T-helper 9 cell (primary cell): ENCODE measurements at places on chromosomes 4 and X.

DNA sequence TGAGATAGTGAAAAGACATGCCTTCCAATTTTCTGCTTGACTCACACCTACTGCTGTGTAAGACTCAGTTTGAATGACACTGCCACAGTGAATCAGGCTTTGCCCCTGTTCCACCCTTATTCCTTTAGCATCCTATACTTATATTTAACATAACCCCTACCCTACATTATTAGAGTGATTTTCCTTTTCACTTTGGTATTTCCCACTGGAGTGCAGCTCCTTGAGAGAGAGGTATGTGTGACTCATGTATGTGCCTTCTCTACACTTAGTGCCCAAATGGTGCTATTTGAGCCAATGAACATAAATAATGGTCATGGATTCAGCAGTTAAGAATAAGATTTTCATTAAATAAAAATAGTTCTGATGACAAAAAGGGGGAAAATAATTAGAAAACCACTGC lies 69.5 kb downstream of the RRAGB start:
- DNase-seq, result no peak

- DNase-seq, result no peak
Measured at GRCh38 chr4:23068287-23068686, 375.6 kb downstream of the GBA3 start.

- no peak for DNase-seq
Measured at GRCh38 chrX:111411983-111412382, at the start of gene DCX. Gene DCX, minus strand, starts transcription at chrX:111412192. Its CDS starts 1,794 bp downstream, at chrX:111410398.

GRCh38 chrX:84487365-84488353 lies 14.6 kb downstream of the HDX start:
- DNase-seq, result no peak

DNA sequence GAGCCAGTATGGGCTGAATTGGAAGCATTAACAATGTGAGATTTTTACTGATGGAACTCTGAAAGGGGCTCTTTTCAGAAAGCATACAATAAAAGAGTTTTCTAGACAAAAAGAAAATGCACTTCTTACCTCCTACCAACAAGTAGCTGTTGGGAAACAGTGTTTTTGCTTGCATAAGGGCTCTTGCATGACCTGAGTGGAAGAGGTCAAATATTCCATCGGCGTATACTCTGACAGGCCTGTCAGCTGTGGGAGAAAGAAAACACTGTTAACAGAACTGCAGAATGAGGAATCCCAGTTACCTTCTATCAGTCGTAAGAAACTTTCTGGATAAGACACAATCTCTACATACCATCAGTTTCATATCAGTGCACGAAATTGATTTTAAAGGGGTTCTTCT lies 39.5 kb downstream of the PCYT1B start:
- no peak for DNase-seq

- no peak for DNase-seq
Measured at GRCh38 chr4:20347531-20347930, 95.8 kb downstream of the SLIT2 start.

GRCh38 chr4:5976431-5976830 lies 41.8 kb downstream of the C4orf50 start:
- no peak for DNase-seq

DNA sequence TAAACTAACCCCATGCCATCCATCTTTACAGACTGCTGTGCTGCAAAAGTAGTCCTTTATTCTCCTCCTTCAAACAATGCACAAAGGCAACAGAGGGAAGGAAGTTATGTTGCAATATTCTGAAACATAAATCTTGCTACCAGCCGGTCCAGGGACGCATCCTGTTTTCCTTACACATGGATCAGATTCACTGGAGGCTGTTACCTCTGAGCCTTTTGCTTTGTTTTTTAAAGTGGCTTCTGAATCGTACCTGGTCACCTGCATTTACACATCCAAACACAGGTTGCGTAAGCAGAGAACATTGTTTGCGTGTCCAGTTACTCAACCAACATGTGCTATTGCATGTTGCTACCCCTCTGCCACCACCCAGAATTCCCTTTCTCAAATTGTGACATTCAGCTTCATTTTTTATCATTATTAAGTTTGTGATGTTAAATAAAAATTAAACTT lies 8.8 kb downstream of the PPARGC1A start:
- DNase-seq, result no peak

- DNase-seq, result no peak
Measured at GRCh38 chr4:107098401-107098800, 62.3 kb upstream of the DKK2 start.

GRCh38 chr4:25694466-25694865 lies 38.8 kb downstream of the SLC34A2 start:
- DNase-seq, result no peak

- no peak for DNase-seq
Measured at GRCh38 chrX:77450996-77451395, 3.8 kb downstream of the FGF16 start.

GRCh38 chr4:2368746-2369437 lies 49.6 kb downstream of the ZFYVE28 start:
- DNase-seq, result no peak

DNA sequence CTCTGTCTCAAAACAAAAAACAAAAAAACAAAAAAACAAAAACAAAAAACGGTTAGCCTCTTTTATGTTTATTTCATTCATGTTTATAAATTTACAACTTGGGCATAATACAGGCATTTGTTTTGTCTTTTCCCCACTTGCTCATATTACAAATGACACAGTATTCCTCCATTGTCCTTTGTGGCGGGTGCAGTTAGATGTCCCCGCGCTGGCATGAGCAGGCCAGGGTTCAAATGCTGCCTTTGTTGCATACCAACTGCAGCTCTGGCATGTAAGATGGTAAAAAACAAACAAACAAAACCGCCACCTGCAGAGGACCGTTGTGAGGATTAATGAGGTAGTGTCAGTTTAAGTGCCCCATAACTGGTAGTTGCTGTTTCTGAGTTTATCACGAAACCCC lies 16.1 kb upstream of the HPF1 start:
- no peak for DNase-seq

GRCh38 chr4:136644279-136644678 lies 888.0 kb downstream of the PCDH18 start:
- DNase-seq, result no peak

DNA sequence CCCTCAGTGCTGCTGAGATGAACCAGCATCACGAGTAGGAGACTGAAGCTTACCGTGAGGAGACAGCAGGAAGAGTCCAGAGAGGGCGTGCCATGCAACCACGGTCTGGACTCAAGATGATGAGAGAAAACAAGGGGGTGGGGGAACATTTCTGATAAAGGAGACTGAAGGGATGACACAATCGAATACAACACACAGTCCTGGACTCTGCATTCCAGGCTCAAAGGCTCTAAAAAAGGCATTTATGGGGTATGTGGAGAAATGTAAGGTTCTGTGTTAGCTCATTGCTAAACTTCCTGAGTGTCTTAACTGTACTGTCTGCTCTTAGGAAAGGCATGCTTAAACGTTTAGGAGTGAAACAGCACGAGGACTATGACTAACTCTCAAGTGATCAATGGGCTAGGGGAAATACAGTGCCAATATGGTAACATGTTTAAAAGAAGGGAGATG lies 20.6 kb upstream of the IRAK1 start:
- DNase-seq, result no peak

GRCh38 chr4:6617246-6617645 lies 23.2 kb upstream of the MRFAP1 start:
- no peak for DNase-seq

DNA sequence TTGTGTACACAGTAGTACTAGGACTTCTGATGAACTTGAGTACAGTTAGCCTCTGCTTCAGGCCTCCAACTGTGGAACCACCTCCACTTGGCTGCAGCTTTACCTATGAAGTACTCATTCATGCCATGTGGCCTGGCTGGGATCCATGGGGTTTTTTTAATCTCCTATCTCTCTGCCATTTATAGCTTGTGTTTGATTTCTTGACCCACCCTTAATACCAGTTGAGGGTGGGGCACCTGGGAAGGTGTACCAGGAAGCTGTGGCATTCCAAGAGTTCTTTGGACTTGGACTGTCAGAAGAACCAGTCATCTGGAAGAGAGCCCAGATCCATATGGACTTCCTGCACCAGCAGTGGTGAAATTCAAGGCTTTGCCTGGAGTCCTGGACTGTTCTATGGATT lies 230.1 kb downstream of the SHROOM3 start:
- no peak for DNase-seq

DNA sequence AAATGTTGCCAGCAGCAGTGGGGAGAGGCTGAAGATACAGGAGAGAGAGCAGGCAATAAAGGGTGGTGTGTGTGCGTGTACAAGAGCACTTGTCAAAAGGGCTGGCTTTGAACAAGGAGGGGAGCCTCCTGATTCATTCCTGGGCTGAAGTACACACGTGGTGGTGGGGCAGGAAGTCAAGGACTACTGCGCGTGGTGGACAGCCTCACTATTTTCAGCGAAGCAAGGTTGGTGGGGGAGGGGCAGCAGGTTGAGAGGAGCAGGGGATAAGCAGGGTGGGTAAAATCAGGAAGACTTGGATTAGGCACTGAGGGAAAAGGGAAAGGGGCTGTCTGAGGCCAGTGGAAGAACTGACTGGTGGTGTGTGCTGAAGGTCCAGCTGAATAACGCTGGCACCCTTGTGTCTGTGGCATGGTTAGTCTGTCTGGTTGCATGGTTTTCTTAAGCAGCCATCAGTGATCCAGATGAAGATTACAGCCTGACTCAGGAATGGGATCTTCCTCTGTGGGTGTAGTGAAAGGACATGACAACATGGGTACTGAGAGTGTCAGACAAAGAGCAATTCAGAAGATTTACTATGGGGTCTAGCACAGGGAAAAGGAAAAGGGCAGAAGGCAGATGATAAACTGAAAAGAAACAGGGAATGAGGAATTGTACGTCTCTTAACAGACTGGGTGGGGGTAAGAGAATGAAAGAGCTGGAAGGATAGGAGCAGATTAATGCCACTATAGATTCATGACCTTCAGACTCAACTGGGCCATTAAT lies 149.8 kb downstream of the CHM start:
- DNase-seq, result no peak

DNA sequence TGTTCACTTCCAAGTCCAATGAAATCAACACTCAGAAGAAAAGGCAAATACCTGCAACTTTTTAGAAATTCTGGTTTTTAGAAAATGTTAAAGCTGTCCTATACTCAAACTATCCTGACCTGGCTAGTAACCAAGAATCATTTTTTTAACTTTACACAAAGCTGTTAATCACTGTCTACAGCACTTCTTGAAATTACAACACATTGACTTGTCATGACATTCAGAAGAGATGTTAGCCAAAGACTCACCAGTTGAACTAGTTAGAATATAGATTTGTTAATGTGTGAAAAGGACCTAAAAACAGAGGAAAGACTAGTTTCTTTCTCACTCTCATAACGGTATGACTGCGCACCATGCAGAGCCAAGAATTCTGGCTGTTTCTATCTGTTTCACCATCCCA lies 98.8 kb downstream of the COX18 start:
- no peak for DNase-seq

DNA sequence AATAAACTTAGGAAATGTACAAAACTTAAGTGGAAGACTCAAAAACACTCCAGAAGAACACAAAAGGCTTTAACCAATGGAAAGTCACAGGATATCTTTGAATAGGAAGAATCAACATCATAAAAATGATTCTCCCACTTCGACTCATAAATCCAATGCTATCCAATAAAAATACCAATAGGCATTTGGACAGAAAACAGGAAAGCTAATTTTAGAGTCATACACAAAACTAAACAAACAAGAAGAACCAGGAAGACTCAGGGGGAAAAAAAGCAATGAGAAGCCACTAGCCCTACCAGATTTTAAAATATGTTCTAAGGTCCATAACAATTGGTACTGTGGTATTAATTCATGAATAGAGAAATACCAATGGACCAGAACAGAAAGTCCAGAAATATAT lies 28.2 kb downstream of the SLC9A7 start:
- no peak for DNase-seq

DNA sequence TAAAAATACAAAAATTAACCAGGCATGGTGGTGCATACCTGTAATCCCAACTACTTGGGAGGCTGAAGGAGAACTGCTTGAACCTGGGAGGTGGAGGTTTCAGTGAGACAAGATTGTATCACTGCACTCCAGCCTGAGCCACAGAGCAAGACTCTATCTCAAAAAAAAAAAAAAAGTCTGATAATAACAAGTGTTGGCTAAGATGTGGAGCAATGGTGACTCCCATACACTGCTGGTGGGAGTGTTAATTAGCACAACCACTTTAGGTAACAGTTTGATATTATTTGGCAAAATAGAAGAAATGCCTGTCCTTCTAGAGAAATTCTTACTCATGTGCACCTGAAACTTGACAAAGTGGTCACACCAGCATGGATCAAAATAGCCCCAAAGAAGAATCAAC lies 106.2 kb upstream of the SLC34A2 start:
- DNase-seq, result no peak

DNA sequence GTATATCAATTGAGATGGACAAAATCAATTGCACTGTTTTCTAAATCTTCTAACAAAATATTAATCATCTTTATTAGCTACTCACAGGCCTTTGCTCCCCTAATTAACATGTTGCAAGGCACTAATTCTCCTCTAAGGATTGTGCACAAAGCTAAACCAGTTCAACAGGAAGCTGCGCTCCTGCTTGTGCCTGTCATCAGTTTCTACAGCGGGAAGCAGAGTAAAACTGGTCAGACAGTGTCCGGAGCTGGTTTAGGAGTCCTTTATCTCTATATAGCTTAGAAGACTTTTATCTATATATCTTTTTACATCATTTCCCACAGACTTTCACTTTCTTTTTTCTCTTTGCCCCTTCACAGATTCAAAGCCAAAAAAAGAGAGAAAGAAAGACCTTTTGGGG lies 79.1 kb downstream of the ELOVL6 start:
- DNase-seq, result no peak

DNA sequence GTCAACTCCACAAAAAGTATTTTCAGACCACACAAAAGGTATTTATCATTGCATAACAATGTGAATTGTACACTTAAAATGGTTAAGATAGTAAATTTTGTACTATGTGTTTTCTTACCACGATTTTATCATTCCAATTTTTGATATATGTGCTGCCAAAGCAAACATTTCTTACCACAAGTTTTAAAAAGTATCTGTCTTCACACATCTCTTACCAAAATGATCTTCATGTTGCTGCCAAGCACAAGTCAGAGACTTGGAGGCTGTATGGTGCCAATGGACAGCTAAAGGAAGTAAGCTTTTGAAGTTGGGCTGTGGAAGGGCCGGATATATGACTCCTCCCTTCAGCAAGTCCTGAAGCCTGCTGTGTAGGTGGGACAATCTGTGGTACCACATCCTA lies 67.9 kb downstream of the TMLHE start:
- no peak for DNase-seq

- DNase-seq, result no peak
Measured at GRCh38 chr4:101066626-101067170, 280.6 kb downstream of the PPP3CA start.

GRCh38 chrX:117038918-117039440 lies 576.2 kb upstream of the CT83 start:
- DNase-seq, result no peak

- no peak for DNase-seq
Measured at GRCh38 chr4:113837397-113837796, 75.9 kb upstream of the CAMK2D start.

- no peak for DNase-seq
Measured at GRCh38 chrX:120000490-120001246, 57.1 kb upstream of the NKAP start.

DNA sequence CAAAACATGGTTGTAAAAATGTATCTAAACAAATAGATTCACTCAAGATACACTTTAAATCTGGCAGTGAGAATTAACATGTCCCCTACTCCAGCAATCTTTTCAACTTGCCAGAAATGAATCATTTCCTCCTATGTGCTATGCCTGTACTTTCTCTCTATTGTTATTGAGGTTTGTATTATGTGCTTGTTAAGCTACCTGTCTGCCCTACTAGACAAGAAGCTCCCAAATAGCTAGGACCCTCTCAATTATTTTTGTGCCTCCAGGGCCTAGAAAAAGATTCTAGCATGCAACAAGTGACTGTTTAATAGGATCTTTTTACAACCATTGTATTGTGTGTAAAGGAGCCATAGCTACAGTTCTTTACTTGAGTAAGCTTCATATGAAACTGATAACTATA lies 3.5 kb upstream of the SAP30 start:
- DNase-seq, result no peak
